ENCODE measurements at places on chromosomes 6 and 20.

DNA sequence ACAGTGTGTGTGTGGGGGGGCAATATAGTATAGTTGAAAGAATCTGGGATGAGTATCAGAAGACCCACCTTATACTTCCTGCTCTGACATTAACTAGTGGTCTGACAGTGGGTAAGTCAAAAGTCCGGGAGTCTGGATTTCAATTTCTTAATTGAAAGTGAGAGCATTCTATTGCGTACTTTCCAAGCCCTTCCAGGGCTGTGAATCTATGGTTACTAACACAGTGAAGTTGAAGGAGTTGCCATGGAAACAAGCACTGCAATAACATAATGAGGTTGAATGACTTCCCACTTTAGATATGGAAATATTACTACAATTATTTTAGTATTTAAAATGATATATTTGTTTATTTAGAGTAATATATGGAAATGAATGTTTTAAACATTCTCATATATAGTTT lies 80.2 kb downstream of the MLIP start:
- DNase-seq, result peak; percentile 48

DNA sequence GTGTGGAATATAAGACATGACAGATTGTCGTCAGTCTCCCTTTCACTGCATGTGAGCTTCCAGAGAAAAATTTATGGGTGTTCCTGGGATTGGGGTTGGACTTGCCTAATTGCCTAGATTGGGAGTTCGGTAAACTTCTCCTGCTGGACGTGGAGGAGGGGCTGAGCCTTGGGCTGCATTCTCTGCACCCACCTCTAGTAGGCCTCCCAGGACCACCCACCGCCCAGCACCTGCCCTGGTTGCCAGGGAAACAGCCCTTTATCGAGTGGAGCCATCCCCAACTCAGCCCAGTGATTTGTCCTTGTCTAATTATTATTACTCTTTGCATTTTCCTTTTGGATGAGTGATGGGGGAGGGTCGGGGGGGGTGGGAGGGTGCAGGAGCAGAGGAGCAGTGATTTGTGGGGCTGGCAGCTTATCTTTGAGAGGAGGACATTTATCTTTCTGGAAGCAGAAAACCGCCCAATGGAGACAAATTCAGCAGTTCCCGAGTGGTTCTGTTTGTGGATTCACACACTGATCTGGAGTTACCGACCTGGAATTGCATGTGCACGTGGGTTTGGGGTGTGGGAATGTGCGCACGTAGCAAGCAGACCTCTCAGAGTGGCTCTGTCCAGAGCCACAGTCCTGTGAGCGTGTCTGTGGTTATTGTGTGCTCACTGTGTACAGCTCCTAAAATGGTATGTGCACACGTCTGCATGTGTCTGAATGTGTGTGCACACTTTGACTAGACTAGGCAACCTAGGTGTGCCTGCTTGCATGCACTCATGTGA lies 104.5 kb downstream of the DHX35 start:
- no peak for DNase-seq

DNA sequence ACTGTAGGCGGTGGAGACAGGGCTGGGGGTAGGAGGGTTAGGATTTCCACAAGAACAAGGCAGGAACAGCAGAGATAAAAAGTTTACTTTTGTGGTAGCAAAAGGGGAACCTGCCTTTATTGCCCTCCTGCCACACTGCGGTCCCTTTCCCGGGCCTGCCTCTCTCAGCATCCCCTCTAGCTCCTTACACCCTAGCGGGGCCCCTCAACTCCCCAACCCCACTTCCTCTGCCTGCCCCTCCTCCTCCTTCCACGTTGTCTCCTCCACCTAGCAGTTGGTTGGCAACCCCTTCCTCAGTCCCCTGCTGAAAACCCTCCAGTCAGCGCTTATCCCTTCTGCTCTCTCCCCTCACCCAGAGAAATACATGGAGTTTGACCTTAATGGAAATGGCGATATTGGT lies 714 bp downstream of the AIF1 start:
- no peak for DNase-seq

GRCh38 chr20:32539817-32540675 lies 45.1 kb downstream of the NOL4L start:
- DNase-seq, result no peak

GRCh38 chr20:62655282-62656196 lies 13.2 kb downstream of the SLCO4A1 start:
- no peak for DNase-seq

GRCh38 chr6:169965657-169966311 lies 214.4 kb downstream of the ERMARD start:
- no peak for DNase-seq

DNA sequence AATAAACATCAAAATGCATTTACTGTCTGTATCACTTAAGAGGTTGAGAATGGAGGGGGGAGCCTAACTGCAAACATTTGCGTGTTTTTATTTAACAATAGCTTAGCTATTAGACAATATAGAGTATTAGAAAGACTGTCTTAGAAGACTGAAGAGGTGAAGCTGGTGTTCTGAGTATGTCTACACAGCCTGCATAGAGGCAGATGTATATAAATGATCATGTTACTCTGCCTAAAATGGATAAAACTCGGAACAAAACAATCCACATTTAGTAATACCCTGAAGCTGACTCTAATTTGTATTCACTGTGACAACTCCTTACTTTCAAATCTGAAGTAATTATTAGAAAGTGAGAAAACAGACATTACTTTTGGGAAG lies 181.9 kb downstream of the GMPR start:
- DNase-seq, result no peak

- no peak for DNase-seq
Observed at GRCh38 chr6:84346372-84346771, 118.9 kb upstream of the CEP162 start.

DNA sequence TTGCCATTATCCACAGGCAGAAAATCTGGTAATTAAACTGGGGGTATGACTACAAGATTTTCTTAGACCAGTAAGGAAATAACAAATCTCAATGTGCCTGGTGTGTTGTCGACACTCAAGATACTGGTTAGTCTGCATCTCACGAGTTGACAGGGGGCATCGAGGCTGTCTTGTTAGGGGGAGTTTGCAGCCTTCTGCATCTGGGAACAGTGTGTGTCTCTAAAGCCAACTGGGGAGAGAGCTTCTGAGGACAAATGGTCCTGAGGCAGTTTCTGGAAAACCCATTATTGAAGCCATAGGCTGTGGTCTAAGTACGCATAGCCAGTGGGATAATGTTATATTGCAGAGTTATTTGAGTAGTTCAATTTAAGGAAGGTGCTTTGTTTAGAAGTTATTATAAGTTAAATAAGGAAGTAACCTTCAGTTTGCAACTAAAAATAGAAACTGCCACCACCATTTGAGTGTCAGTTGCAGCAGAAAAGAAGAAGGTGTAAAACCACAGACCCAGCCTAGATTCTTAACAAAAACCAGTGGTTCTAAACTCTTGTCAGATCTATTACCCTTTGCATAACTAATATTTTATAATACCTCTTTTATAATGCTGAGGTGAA lies 15.4 kb upstream of the MAPK13 start:
- no peak for DNase-seq

GRCh38 chr20:25565578-25566157 lies 19.7 kb downstream of the NINL start:
- DNase-seq, result no peak

DNA sequence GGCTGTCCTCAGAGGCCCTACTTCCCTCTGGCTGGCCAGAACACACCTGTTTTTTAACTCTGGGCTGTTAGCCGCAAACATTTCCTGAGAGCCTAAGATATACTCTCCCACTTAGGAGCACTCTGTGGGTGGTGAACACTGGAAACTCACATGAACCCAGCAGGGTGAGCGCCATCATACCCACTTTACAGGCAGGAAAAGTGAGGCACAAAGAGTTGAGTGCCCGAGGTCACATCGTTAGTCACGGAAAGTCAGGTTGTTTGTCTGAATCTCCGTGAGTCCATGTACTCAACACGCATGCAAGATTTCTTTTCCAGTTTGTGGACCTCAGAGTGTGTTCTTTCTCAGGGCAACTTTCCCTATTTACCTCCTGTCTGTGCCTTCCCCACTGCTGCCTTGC lies 1.9 kb downstream of the BAK1 start:
- no peak for DNase-seq

All from M059J (cell line).